T-helper 2 cell (primary cell): ENCODE measurements at places on chromosomes 4 and X.

DNA sequence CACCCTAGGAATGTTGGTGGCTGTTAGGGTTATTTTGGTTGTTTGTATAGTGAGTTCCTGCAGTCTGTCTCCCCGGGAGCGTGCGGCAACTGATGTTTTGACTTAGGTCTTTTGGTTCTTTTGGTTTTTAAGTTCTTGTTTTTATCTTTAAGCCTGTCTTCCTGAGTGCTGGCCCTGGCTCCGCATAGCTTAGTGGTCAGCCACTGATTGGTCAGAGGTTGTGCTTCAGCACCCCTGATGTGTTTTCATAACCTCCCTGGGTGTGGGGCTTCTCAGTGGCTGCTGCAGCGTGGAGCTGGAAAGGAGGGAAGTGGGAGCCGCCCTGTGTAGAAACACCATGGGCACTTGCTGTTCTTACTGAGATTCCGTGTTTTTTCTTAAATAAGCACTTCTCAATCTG, 5.1 kb downstream of the PIGG start:
- no peak for DNase-seq

GRCh38 chr4:146274774-146275173, 60.4 kb downstream of the REELD1 start:
- no peak for DNase-seq

DNA sequence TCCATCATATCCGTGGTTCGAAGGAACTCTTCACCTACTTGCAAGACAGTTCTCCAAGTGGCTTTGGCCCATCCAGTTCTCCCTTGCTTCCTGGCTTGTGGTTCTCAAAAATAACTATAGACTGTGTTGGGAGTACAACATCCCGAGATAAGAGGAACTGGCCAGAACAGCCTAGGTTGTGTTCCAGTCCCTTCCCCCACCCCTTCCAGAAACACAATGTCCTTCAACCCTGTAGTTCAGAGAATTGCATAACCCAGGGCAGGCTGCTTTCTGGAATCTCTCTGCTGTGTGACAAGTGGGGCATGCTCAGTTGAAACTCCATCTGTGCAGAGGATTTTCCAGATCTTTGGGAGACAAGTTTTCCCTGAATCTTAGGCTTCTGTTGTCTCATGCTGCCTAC, 206.5 kb downstream of the PCDH10 start:
- DNase-seq = no peak

DNA sequence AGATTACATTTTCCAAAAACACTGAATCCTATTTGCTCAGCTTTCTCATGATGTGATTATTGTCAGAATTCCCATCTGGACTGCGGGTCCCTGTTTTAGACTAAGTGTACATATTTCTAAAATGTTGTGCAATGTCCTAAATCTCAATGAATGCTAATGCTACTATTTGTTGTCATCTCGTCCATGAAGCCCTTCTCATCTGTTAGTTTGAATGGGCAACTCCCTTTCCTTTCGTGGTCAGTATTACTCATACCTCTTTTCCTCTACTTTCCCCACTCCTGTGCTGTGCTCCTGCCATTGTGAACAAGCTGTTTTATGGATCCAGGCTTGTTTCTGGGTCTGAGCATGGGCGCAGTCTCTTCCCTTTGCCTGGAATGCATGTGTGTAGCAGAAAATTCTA, 91.0 kb downstream of the MID1 start:
- no peak for DNase-seq

GRCh38 chrX:15820106-15821073, 30.1 kb downstream of the ZRSR2 start:
- DNase-seq = no peak

DNA sequence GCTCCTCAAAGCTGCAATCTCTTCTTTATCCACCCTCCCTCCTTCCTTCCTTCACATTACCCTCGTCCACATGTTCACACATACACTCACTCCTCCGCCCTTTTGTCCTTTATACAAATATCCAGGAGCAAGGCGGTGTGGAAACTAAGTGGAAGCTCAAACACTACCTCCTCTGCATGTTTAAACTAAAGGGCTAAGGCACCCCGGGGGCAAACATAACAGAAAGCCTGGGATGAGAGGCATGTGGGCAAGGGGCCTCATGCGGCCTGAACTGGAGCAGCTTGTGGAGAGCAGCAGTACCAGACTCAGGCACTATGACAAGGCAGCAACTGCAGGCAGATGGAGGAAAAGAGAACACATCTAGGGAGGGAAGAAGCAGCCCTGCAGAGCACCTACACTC, 9.5 kb downstream of the MAB21L2 start:
- DNase-seq = no peak

- DNase-seq = no peak
Observed at GRCh38 chr4:40193016-40193571, 3.7 kb upstream of the RHOH start.

DNA sequence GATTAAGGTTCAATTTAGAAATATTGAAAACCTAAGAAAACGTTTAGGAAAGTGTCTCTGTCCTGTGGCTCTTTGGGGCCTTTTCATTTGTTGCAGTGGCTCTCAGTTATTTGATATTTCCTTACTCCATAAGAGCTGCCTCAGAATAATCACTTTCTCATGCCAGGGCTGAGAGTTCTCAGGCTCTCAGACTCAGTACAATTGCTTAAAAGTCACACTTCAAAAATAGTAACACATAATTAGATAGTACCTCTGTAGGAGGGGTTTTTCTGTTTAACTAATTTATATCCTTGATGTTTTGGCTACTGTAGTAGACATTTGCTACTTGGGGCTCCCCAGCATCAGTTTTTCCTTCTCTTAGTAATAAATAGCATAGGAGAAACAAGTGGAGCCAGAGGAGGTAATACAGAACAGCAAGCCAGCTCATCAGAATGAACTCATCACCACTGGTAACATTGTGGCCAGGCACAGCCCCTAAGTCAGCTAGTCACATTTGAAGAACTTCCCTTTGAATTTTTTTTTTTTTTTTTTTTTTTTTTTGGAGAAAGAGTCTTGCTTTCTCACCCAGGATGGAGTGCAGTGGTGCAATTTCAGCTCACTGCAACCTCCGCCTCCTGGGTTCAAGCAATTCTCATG, 8.0 kb upstream of the HNRNPD start:
- DNase-seq = no peak

GRCh38 chr4:10020106-10020505, 1.2 kb downstream of the SLC2A9 start:
- no peak for DNase-seq

DNA sequence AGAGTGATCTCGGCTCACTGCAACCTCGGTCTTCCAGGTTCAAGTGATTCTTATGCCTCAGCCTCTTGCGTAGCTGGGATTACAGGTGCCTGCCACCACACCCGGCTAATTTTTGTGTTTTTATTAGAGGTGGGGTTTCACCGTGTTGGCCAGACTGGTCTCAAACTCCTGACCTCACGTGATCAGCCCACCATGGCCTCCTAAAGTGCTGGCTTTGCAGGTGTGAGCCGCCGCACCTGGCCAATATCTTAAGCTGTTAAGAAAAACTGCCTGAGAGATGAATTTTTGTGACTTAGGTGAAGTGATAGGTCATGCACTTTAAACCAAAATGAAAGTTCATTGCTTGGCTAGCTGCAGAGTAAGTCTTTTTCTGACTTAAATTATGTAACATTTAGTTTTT, 5.8 kb downstream of the KDM6A start:
- no peak for DNase-seq

DNA sequence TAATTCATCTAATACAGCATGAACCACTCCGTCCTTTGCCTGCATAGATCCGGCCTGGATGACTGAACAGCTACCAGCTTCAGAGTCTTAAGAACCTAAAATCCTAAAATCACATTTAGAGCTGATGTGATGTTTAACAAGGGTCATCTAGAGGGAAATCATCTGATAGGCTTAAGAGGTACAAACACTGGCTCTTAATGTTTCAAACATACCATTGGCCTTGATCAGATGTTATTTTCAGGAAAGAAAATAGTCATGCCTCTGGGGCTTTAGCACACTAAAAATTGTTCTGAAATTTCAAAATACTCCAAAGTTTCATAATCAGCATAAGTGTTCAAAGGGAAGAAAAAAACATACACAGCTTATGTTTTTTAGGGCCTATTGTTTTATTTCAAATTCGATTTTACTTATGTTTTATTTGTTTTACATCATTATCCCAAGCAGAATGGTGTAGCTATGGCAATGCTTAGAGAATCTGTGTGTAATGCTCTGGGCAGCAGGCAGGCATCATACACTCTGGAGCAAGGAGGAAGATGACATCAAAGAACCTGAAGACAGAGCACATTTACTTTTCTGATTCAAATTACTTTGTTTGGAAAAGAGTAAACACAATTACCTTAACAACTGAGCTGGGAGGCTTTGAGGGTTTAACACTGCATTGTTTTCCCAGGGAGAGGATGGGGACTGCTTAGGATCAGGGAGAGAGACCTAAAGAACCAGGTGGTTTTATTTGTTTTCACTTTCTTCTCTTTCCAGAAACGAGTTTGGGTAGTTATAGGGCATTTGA, 25.3 kb upstream of the LEF1 start:
- no peak for DNase-seq

DNA sequence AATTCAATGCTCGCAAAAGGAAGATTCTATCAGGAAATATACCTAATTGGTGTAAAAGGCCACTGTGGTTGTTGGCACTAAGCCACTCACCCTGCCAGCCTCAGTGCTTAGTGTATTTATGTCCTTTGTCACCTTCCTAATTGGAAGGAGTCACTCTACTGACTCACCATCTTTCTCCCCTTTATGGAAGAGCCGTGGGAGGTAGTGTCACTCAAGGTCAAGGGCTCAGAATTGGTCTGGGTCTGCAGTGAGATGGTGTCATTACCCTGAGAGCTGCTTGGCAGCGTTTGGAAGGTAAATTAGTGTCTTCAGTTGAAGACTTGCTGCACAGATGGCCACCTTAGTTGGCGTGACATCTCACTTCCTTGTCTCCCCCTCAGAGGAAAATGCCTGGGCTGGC, 41.7 kb upstream of the CDKN2AIP start:
- no peak for DNase-seq

- no peak for DNase-seq
Observed at GRCh38 chrX:39464253-39464652, 633.5 kb downstream of the BCOR start.

DNA sequence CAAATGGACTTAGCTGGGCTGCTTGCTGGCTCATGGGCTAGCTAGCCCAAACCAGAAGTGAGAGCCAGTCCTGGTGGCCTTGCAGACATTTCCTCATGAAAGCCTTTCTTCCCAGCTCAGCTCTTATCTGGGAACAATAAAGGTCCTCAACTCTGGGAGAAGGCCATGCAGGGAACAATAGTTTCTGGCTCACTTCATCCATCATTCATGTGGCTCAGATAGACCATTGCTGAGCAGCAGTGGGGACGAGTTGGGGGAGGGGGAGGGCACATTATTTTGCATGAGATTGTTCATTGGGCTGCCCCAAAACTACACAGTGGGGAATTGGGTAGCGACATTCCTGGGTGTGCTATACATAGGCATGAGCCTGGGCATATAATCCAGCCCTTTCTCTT, 47.6 kb downstream of the NHSL2 start:
- DNase-seq = no peak

- no peak for DNase-seq
Observed at GRCh38 chr4:173170182-173170778, 1.7 kb downstream of the GALNT7 start.

GRCh38 chr4:132396636-132397035, 752.5 kb upstream of the PCDH10 start:
- no peak for DNase-seq

- DNase-seq = no peak
Observed at GRCh38 chr4:84258905-84259830, 239.9 kb downstream of the NKX6-1 start.

- DNase-seq = no peak
Observed at GRCh38 chr4:168981460-168981859, 28.6 kb downstream of the CBR4 start.

DNA sequence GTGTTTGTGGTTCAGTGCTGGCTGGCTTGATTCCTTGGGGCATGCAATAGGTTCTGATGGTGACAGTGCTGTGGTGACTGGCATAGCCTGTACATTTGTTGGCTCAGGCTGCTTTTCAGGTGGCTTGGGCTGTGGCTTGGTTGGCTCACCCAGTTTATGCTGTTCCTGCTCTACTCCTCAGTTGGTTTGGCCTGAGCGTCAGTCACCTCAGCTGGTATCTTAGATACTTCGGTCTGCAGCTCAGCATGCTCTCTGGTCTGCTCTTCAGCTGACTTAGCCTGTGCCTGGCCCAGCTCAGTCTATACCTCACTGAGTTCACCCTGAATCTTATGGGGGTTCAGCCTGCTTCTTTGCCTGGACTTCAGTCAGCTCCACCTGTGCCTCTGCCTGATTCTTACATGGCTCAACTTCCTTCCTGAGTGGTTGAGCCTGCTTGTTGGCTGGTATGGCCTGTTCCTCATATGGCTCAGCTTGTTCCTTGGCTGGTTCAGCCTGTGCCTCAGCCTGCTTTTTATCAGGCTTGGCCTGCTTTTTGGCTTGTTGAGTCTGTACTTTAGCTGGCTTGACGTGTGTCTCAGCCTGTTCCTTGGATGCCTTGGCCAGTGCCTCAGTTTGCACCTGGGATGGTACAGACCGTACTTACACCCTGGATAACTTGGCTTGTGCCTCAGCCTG, 170.6 kb downstream of the MSN start:
- DNase-seq = no peak

GRCh38 chr4:71206763-71207162, 132.1 kb upstream of the SLC4A4 start:
- no peak for DNase-seq
